RKO (cell line): ENCODE measurements at places on chromosomes 5 and 9.

DNA sequence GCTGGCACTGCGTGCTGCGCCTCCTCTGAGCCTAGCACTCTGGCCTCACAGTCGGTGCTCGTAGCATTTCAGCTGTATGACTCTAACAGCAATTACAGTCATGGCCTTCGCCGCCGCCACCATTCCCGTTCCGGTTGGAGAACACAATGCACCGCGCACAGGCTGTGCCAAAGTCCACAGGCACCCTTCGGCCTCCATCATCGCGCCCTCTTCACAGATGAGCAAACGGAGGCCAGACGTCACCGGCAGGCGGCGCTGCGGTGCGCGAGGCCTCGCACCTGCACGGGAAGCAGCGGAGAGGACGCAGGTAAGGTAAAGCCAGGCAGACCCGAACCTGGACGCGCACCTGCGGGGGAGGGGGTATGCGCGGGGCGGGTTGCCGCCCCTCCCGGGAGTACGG, 128.9 kb downstream of the BARX1 start:
- DNase-seq = no peak

DNA sequence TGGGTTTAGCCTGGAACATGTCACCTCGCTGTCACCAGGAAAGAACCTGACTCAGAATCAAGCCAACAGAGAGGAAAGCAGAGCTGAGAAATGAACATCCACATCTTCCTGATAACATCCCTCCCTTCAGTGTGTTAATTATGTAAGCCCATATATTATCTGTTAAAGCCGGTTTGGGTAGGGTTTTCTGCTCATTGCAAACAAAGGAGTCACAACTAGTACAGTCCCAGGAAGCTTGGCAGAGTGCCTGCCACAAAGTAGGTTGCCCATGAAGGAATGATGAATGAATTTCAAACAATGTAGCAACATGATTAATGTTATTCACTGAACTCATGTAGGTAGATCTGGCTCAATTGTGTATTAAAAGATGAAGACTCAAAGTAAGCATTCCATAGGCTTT, 10.4 kb upstream of the PPARGC1B start:
- DNase-seq = no peak

DNA sequence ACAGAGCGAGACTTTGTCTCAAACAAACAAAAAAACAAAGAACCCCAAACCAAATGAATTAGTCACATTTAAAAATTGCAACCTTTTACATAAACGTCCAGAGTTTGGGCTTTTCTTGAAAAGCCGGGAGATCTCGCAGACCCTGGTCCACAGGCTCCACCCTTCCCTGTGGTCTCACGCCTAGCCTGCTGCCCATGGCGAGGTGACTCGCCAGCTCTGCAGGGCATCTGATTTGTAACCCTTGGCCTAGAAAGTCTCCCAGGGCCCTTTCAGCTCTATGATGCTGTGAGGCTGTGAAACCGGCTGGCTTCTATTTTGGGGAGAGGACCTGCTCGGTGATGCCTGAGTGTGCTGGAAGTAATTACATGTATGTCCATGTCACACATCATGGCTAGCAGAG, 44.7 kb upstream of the PHYKPL start:
- DNase-seq = no peak

DNA sequence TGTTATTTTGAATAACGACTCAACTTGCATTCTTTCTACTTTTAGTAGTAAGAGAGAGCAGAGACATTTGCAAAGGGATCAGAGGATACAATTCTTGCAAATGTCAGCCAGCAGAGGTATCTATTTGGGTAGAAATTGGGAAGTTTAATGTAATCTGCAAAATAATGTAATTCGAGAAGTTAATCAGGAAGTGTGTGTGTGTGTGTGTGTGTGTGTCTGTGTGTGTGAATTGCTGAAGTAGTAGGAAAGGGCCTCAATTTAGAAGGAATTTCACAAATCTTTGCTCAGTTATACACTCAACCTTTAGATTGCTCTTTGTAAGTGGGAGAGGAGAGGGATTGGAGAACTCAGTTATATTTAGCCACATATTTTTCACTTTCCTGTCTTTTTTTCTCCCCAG, 11.0 kb upstream of the IFNA1 start:
- DNase-seq = no peak

GRCh38 chr5:17448877-17449276, 49.2 kb upstream of the TAF11L2 start:
- DNase-seq = no peak

GRCh38 chr5:152953788-152954483, 536.5 kb upstream of the GRIA1 start:
- DNase-seq = no peak

- DNase-seq = no peak
Observed at GRCh38 chr9:100598641-100599145, 20.8 kb downstream of the CAVIN4 start.

- no peak for DNase-seq
Observed at GRCh38 chr9:17761984-17762676, 183.3 kb downstream of the SH3GL2 start.

- no peak for DNase-seq
Observed at GRCh38 chr9:123090198-123090896, 56.9 kb downstream of the GPR21 start.

DNA sequence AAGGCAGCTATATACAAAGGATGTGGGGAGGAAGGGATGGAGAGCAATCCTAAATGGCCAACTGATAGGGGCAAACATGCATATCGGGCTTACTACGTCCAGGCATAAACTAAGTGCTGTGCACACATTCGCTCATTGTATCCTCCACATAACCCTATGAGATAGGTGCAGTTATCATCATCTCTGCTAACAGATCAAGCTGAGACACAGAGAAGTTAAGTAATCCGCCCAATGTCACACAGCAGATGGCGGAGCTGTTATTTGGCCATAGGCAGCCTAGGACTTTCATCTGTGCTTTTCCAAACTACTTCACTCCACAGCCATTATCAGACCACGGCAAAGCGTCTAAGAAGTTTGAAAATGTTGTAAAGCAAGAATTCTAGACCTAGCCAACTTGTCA, 197.5 kb downstream of the RGS3 start:
- no peak for DNase-seq

DNA sequence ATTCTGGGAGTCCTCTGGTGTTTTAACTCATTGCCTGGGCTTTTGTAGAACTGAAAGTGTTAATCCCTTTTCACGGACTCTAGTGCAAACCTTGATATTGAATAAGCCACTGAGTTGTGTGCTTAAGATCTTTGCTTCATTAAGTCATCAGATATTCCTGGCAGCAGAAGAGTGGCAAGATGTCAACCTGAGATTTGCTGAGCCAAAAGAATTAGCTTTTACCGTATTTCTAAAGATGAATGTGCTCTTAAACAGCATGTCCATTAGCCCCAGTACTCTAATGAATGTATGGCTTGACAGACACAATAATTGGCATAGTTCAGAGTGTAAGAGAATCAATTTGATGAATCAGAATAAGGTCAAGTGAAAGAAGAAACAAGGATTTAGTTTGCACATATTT, 87.2 kb upstream of the CDH6 start:
- no peak for DNase-seq

DNA sequence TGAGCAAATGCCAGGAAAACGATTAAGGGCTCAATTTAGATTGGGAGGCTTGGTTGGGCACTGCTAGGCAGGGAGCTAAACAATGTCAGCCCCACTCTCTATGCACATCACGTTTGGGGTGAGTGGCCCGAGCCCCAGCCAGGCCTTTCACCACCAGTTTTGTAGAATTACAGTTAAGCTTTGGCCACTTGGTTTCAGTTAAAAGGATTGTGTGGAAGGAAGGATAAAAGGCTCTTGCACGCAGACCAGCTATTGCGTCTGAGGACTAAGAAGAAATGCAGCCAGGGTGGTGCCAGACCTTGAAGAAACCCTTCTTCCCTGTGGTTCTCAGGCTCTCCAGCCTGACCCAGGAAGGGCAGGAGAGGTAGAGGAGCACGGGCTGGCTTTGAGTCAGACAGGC, 125.3 kb upstream of the SLC44A1 start:
- no peak for DNase-seq

DNA sequence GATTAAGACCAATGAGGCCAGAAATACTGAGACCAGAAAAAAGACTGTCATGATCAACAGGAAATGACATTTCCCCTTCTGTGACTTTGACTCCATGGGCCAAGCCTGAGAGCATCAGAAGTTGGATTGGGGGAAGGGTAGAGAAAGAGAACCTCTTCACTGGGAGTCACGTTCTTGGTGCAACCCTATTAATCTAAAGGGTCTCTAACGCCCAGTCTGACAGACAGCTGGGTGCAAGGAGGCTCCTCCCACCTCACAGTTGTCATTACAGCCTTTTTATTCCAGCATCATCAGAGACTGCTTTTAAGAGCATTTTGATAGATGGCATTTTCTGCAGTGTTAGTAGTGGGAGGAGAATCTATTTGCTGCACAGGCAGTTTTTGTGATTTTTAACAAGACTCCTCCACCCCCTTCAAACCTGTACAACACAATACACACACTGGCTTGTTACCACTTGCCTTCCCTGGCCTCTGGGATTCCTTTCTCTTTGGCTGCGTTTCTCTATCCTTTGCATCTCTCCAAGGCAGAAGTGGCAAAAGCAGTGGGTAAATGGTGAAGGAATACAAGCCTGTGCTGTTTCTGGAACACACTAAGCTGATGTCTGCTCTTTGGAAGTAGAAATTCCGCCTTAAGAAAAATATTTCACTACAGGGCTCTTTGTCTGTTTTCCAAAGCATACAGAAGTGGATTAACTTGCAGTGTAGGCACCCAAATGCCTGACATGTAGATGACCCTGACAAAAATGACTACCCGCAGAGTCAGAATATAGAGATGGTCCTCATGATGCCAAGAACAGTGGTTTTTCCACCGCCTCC, 310.4 kb upstream of the ZNF608 start:
- no peak for DNase-seq

GRCh38 chr5:139181835-139182452, 16.2 kb downstream of the SIL1 start:
- peak; percentile 22 for DNase-seq

DNA sequence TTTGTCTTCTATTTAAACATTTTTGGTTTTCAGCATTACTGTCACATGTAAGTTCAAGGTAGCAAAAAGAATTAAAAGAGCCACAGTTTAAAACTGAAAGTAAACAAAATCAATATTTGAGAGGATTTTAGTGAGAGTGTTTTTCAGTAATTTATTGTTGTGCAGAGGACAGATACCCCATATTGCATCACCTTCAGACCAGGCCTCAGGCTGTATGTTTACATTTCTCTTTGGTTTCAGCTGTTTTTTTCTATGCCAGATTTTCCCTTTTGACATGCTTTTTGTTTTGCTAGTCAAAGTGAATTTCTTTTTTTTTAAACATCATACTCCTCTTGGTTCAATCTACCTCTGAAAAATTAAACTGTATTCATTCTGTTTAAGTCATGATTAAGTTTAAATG, 47.2 kb downstream of the MAST4 start:
- no peak for DNase-seq

GRCh38 chr5:123858938-123859337, 347.0 kb downstream of the CSNK1G3 start:
- no peak for DNase-seq

DNA sequence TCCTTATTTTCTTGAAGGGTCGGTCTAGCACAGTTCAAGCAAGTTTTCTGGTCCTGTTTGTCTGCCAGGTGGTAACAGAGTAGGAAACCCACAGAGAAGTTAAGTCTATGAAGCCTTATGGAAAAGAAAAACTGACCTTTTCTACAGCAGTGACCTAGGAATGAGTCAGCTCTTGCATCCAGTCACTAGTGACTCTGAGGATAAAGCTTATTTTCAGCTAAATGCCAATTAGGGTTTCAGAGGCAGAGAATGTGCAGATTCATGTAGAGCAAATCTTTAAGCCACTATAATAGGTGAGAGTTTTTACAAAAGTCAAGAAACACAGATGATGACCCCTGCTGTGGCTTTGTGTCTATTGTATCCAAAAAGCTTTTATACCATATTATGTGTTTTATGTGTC, 100.7 kb downstream of the CWC27 start:
- peak; percentile 71 for DNase-seq

DNA sequence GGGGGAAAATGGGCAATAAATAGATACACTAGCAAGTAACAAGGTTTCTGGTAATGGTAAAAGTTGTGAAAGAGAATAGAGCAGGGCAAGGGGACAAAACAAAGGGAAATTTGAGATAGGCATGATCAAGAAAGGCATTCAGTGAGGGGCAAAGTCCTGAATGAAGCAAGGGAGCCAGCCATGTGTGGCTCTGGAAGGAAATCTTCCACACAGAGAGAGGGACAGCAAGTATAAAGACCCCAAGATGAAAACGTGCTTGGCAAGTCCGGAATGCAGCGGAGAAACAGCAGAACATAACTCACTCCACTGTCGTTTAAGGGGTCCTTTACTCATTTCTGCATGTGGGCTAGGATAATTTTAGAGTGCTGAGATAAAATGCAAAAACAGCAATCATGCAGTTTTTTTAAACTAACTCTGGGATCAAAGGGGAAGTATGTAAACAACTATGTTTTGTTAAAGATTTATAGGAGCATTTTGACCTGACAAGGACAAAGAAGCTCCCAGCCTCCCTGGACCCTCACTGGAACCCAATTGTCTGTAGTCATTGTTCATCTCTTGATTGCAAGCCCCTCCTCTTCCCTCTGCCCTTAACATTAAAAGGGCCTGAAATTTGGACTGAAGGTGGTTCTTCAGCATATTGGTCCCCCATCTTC, 22.9 kb upstream of the AOPEP start:
- DNase-seq = no peak

GRCh38 chr5:72179028-72179815, 71.9 kb downstream of the MAP1B start:
- peak; percentile 7 for DNase-seq

- no peak for DNase-seq
Observed at GRCh38 chr9:133961226-133962165, 30.6 kb downstream of the VAV2 start.
